ENCODE measurements at places on chromosomes 1 and 21. TPM values are rescaled to one million over a fixed set of nuclear protein-coding genes. Genes with fewer than 3 reads are reported as not detected.

ADGRB2 gene
- 10.7 TPM for total RNA-seq

GRCh38 chr1:31976401-31976800, 37.3 kb upstream of the KHDRBS1 start:
- no peak for DNase-seq

DNA sequence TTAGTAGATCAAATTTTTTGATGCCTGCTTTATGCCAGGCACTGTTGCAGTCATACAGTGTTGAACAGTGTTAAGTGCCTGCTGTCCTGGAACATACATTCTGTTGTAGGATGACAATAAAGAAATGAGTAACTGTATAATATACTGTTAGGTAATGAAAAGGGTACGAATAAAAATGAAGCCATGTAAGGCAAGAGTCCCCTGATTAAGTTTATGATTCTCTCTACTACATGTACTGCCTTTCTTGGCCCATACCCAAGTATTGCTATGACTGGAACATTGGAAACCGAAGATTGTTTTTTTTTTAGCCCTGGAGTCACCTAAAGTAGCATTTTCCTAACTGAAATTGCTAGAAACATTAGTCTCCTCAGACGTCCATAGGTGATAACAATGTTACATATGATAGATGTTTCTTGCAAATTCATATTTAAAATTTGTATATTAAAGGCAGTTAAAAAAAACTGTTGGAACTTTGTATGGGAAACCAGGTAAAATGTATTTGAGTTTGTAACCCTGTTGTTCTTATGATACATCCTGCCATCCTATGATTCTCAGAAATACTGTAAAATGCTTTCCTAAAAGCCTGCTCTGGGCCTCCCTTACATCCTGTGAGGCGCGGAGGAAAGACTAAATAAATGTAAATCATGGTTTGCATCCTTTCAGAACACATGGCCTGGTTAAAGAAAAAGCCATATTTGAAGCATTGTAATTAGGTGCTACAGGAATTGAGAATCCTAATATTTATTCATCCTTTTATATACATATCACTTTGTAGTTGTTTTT, 5.8 kb downstream of the ATP5PB start:
- no peak for DNase-seq

NBPF10 gene
- total RNA-seq: 0.50 TPM

- DNase-seq: no peak
Measured at GRCh38 chr1:192698731-192699130, 62.8 kb downstream of the RGS13 start.
